ENCODE measurements at places on chromosomes 16 and 17.

DNA sequence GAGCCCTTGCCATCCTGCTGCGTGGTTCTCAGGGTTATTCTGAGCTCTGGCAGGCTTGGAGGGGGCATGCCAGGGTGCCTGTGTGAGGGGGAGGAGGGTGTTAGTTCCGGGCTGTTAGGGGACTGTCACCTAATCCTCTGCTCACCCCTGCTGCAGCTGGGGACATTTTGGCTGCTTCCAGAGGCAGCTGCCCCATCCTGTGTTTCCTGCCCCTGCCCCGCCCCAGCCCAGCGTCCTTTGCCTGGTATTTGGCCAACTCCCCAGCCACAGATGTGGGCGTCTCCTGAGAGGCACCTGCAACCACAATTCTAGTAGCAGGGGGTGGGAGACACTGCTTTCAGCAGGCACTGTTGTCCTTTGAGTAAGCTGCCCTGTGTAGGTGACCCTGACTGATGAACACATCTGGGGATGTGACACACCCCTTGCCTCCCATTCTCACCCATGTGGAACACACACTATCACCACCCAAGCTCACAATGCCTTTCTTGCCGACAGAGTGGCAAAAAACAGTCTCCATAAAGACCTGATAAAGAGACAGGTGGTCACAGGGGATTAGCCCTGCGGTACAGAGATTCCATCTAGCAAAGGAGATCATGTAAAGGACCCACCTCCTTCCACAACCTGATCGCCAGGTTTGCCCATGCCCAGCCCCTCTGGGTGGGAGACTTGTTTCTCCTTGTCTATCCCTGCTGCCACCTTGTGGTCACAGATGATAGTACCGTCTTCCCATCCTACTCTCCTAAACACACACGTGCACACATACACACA is at the start of gene CHRNE:
TSS of gene CHRNE (minus strand) at position 48 of the 768 bp plus-strand sequence. CDS start at position 13, 35 bp downstream.
- DNase-seq: peak; percentile 67

DNA sequence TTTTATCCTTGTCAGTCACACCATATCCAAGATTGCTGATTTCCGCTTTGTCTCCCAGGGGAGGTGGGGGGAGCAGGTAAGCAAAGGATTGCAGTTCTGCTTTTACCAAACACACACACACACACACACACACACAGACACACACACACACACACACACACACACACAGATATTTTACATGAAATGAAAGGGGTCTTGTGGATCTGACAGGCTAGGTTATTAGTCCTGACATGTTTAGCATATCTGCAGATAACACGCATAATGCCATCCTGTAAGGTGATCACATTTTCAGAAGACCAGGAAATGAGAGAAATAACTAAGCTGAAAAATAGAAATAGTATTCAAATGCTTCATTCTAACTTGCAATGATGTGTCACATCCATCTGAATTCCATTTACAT is 1113.3 kb downstream of the CDH8 start:
- no peak for DNase-seq

GRCh38 chr16:11391576-11391975 is 46.3 kb downstream of the RMI2 start:
- no peak for DNase-seq

GRCh38 chr16:28985211-28986041 is 574 bp downstream of the LAT start:
- peak; percentile 28 for DNase-seq

GRCh38 chr16:66278111-66278531 is 88.4 kb upstream of the CDH5 start:
- no peak for DNase-seq

DNA sequence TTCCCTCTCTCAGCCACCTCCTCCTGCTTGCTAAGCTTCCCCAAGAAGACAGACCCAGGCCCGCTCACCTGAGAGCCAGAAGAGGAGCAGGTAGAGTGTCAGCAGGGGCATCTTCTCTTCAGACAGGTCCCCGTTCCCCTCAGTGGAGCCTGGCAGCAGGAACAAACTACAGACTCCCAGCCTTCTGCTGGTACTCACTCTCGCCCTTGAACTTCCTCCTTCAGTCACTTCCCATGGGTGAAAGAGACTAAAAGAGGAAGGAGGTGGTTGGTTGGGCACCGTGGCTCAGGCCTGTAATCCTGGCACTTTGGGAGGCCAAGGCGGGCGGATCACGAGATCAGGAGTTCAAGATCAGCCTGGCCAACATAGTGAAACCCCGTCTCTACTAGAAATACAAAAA is at the start of gene CD300LF:
TSS of gene CD300LF (minus strand) at position 168 of the 400 bp plus-strand sequence. CDS start at position 111, 57 bp downstream.
- no peak for DNase-seq

GRCh38 chr17:55842405-55843158 is 91.7 kb downstream of the PCTP start:
- no peak for DNase-seq

- no peak for DNase-seq
Observed at GRCh38 chr17:15106540-15106939, 158.6 kb downstream of the PMP22 start.

DNA sequence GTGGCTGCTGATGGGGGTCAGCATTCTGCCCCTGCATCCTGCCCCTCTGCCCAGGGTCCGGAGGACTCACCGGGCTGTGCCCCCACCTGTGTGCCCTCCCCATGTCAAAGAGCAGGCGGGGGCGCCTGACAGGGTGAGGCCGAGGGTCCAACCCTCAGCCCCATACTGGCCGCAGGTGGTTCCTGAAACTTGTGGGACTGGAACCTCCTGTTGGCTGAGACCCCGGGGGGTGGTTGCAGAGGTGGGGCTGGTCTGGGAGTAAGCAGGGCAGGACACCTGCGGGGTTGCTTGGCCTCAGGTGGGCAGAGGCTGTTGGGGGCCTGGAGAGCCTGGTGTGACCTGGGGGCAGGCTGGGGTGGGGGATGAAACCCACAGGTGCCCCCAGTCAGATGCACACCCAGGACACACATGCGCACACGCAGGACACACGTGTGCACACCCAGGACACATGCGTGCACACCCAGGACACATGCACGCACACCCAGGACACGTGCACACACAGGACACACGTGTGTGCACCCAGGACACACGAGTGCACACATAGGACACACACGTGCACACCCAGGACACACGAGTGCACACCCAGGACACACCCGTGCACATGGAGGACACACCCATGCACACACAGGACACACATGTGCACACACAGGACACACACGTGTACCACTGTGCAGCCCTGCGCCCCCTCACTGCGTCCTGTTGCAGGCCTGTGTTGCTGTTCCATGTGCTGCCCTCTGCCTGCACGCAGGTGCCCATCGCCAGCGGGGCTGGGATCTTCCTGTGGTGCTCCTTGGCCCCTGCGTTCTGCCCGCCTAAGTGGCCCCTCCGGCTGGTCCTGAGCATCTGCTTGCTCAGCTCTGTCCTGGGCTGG is 31.4 kb downstream of the SOX8 start:
- no peak for DNase-seq

DNA sequence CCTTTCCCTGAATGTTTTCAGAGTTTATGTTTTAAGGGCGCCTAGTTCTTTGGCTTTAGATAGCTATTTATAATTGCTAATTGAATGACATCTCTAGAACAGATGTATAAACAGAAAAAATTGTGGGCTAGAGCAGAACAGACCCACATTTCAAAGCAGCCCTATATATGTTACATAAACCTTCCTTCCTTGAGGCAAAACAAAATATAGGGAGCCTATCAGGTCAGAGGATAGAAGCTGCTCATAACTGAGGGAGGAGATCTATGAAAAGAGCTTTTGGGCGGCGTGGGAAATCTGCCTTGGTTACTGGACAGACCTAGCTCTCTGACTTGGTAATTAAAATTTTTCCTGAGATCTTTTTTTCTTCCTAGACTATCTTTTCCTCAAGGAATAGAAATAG is 68.4 kb downstream of the SPAG9 start:
- DNase-seq: no peak

DNA sequence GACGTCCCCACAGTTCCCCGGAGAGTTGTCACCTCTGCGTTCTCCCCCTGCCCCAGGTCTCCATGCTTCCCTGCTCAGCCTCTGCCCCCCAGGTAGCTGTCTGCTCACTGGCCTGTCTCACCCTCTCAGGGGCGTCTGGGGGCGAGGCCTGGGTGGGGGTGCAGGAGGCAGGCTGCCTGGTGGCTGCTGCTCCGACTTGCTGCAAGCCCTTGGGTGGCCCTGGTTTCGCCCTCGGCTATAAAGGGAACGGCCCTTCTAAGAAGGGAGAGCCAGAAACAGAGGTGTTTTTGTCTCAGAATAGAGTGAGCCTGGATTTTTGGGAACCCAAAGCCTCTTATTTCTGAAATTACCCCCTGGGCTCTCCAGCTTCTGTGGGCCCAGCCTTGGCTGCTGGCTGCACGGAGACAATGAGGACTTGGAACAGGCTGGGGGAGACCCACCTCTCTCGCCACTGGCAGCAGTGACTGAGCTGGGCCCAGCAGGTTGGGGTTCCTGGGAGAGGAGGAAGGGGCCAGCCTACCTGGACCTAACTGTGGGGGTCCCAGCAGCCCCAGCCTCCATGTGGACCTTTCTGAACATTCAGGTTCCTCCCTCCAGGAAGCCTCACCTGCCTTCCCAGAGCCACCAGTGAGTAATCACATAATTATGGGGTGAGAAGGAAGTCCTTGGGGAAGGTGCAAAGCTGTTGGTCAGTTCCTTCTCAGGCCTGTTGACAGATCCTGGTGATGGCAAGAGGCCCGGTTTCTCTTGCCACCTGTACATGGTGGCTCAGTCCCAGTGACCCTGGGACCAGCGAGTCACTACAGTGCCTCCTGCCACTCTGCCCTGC is 15.5 kb upstream of the SPNS2 start:
- DNase-seq: no peak

DNA sequence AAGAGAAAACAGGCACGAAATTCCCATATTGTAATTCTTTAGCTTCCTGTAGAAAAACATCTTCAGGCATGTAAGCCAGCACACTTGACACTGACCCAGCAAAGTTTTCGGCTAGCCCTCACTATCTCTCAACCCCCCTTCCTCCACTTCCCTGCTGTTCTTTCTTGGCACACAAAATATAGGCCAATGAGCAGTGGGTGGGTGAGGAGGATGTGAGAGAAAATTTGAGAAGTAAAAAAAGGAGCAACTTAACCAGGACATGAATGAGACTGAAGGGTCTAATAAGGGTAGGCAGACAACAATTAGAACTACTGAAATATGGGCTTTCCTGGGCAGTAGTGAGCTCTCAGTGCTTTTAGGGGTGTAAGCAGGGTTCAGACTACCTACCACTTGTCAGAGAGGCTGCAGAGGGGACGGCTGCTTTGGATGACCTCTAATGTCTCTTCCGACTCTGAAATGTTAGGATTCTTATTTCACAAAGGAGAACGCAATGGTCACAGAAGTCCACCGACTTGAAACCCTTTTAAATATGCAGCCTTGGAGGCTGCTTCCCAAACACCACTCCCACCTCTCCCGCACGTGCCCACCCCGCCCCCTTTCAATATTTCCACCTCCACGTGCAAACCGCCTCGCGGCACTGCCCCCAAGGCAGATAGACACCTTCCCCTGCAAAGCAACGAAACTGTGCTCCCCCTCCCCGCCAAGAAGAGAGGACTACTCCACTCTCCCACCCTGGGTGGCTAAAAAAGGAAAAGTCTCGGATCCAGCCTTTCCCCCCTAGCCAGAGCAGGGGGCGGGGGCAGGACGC is 889 bp downstream of the MBTD1 start:
- DNase-seq: peak; percentile 10

GRCh38 chr16:56856876-56857447 is 8.0 kb upstream of the SLC12A3 start:
- no peak for DNase-seq

- DNase-seq: no peak
Observed at GRCh38 chr16:19068237-19068815, 912 bp downstream of the COQ7 start.

DNA sequence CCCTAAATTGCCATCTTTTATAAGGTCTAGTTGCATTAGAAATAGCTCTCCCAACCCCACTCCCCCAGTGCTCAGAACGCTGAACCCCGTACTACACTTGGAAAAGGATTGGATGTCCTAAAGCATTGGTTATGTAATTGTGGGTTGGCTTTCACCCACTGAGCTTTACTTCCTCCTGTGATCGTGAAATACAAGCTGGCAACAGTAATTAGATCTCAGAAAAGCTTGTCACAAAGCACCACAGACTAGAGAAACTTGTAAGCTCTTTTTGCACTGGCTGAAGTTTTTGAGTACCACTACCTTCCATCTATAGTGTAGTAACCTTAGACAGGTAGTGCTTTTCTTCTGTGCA is 54.4 kb downstream of the SIAH1 start:
- no peak for DNase-seq

GRCh38 chr16:89827383-89828198 is 684 bp upstream of the SPIRE2 start:
- DNase-seq: no peak

DNA sequence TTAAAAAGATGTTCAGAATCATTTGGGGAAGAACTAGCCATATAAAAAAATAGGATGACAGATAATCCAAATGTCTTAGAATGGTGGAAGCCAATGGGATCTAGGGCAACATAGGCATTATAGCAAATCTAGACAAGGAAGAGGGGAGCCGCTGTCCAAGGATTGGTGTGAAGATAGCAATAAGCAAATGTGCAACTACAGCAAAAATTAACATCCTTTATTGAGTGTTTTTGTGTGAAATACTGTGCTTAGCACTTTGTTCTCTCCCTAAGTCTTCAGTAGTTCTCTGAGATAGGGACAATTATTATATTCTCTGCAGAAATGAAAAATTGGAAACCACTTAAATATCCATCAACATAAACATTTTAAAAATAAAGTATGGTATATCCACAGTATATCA is 177.0 kb downstream of the PHKB start:
- no peak for DNase-seq

DNA sequence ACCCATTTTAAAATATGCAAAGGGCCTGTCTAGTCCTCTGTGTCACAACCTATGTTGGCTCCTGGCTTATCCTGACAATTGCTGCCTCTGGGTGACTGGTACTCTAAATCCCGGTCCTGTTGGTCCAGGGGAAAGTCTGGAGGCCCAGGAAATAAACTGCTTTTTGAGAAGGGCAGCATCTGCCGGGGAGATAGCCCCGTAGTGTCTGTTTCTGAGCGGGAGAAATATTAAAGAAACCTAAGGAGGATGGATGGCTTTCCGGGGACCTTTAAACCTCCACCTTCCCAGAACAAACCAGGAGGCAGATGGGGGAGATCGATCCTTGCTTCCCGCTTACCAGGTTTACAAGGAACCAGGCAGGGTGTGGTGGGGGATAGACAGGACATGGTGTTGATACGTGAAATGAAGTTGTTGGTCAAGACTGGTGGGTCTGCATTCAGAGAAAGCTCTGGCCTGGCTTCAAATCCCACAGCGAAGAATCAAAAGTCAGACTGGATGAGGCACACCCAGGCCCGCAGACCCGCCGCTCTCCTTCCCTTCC is 3.8 kb downstream of the HOXB2 start:
- no peak for DNase-seq

DNA sequence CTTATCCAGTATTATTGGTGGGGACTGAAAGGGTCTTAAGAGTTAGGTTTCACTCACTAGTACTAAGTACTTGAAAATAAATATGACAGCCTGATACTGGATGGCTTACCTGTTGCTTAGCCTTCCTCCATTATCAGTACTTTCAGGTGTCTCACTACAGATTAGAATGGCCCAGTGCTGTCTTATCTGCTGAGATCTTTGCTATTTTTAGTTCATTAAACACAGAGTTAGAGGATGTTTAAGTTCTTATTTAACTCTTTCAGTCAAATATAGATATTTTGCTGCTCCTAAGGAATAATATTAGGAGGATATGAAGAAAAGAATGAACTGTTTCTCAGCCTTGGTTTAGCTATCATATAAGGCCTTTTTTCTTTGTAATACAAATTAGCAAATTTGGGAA is 74.8 kb downstream of the NLK start:
- no peak for DNase-seq

All from stimulated activated CD4-positive, alpha-beta T cell treated with anti-CD3 and anti-CD28 coated beads, Interleukin-4, amount 100 ng/mL, for 1 hour (primary cell).